ENCODE measurements at places on chromosomes 3 and 15.
A peak's percentile ranks its signal among the peaks of the same experiment; 100 is the strongest.

- no peak for DNase-seq
Measured at GRCh38 chr3:123138839-123139444, 62.8 kb upstream of the SEC22A start.

- DNase-seq, result no peak
Measured at GRCh38 chr3:169477790-169478189, 185.7 kb downstream of the MECOM start.

- no peak for DNase-seq
Measured at GRCh38 chr3:73868688-73869315, 244.1 kb upstream of the PDZRN3 start.

DNA sequence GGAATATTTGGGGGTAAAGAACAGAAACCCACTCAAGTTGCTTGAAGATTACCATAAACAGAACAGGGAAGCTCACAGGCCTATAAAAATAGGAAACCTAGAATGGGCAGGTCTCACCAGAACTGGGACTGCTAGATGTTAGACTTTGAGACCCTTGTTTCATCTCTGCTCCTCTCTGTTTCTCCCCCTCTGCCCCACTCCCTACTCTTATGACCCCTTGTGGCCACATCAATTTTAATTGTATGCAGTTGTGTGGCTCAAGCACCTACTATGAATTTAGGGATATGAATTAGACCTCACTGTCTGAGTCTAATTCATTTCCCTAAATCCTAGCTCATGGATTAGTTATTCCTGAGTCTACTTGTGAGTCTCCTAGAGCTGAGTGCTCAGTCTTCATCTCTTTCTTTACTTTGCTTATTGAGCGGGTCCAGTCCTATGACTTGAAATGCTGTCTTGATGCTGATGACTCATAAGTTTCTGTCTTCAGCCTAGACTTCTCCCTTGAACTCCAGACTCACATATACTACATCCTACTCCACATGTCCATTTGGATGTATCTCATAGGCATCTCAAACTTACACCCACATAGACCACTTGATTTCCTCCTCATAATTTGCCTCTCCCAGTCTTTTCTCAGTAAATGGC lies 78.7 kb downstream of the ITPR1 start:
- DNase-seq, result no peak

DNA sequence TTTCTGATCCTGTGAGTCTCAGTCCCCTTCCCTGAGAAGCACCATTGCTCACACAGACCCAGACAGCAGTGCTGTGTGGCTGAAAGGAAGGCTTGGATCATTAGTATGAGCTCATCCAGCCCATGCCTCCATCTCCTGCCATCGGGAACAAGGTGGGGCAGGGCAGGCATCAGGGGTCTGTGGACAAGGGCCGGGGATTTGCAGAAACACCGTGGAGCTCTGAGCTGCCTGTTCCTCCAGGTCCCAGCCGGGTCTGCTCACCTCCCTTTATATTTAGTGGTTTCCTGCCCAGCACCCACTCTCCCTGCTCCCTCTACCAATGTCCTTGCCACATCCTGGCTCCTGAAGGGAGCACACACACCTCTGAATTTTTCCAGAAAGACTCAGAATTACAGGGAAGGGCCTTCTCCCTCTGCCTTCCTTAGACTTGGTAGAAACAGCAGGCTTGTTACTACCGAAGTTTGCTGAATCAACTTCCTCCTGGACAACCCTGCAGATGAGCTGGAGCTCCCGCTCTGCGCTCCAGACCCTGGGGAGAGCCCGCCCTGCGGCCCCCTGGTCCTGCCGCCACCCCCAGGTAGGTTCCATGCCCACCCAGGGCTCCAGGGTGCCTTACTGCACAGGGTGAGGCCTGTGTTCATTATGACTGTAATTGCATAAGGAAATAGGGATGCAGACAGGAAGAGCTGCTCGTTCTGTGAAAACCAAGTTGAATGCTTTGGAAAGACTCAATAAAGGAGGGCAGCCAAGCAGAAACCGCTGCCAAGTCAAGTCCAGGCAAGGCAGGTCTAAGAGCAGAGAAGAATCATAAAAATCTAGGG lies 128.1 kb downstream of the NSMCE3 start:
- no peak for DNase-seq

- peak; percentile 97 for DNase-seq
Measured at GRCh38 chr3:129485721-129486663, 42.4 kb upstream of the RHO start.

DNA sequence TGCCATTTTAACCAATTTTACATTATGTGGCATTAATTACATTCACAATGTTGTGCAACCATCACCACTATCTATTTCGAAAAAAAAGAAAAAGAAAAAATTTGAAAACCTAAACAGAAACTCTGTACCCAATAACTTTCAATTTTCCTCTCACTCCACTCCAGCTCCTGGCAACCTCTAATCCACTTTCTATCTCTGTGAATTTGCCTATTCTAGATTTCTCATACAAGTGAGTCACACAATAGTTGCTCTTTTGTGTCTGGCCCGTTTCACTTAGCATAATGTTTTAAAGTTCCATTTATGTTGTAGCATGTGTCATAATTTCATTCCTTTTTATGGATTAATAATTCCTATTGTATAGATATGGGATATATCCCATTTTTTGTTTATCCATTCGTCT lies 53.3 kb upstream of the TBC1D5 start:
- DNase-seq, result no peak
